ENCODE measurements at places on chromosomes 2 and 18.

DNA sequence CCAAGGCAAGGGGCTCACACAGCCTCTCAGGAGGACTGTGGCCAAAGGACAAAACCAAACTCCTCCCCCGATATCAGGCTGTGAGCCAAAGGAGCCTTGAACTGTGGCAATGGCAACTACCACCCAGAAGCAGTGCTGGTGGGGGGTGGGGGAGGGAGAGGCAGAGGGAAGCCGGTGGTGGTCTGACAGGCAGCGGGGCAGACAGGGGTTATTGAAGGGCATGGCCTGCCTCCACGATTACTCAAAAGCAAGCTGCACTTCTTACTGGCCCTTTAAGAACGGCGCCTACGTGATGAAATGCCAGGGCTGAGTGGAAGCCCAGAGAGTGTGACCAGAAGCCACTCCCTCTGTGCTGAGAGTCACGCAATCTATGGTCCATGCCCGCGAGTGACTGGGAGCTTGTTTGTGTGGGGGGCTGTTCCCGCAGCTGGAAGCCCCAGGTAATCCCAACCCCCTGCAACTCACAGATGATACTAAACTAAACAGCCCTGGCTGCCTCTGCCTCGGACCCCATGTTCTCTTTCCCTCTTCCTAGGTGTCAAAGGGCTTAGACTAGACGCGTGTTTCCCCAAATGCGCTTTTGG is 128.2 kb upstream of the CXCR4 start:
- DNase-seq: no peak

GRCh38 chr2:210503725-210504191 is 27.2 kb upstream of the LANCL1 start:
- DNase-seq: no peak

DNA sequence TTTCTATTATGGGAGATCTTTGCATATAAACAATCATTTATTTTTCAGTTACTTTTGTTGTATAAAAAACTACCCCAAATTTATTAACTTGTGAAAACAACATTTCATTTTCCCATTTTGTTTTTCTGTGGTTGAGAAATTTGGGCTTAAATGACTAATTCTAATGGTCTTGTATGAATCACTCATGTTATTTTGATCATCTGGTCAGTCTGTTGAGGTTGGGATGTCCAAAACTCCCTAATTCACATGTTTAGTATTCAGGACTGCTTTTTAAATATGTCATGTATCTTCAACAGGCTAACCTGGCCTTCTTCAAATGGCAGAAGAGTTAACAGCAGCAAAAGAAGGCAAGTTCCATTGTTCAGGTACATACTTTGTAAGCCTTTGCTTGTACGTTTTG is 788.1 kb downstream of the TRIB2 start:
- DNase-seq: no peak

GRCh38 chr2:153222231-153223165 is 256.1 kb downstream of the RPRM start:
- no peak for DNase-seq

DNA sequence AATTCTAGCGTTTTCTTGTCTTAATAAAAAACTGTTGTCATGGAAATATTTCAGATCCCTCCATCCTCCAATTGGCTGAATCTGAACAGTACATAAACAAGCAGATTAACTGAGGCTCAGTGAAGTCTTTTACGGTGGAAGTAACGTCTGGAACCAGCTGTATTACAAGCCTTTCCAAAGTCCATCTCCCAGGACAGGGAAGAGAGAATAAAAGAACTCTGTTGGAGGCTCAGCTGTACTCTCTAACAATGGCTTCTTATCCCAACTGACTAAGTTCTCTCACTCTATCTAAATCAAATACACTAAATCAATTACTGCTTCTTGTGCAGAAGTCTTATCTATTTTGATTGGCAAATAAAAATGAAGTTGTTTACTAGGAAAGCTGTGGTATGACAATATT is 19.9 kb upstream of the NEDD4L start:
- DNase-seq: no peak

DNA sequence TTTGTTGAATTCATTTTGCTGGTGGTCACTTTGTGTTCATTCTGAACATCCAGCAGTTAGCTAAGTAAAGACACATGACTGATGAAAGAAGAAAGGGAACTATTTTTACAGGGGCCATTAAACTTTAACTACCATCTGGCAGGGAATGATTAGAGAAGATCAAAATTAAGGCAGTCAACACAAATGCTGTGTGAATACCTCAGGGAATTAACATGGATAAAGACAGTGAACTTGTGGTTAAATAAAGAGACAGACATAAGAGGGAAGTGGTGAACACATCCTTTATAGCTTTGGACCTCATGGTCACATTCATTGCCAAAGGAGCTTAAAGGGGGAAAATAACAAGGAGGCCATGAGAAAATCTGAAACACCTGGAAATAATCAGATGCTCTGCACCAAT is 52.6 kb upstream of the ATP5MC3 start:
- no peak for DNase-seq

DNA sequence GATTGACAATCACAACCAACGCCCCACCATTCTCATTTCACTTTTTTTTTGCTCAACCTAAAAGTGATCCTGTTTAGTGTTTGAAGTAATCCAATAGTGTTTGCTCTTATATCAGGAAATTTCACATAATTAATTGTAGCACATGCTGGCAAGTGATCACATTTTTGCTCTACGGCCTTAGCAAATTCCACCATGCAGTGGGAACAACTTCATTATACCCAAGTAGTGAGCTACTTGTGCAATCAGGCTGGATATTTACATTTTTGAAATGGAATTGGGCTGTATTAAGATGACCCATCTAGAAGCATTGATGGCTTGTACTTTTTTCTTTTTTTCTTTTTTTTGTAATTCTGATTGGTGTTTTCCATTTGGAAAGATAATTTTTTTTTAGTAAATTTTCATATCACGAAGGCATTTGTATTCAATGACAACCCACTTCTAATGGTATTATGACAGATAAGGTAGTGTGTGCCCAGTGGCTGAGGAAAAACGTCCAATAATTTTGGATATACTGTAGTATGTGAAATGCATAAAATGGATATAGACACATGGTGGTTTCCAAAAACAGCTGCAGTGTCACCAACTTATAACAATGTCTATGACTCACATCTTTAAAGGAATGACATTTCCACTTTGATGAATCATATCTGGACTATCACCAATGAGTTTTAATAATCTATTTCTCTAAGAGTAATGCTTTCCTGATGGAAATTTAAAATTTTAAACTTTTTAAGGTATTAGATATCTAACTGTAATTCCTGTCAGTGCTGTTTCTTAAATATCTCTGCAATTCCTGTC is 130.6 kb downstream of the COL6A3 start:
- DNase-seq: no peak

DNA sequence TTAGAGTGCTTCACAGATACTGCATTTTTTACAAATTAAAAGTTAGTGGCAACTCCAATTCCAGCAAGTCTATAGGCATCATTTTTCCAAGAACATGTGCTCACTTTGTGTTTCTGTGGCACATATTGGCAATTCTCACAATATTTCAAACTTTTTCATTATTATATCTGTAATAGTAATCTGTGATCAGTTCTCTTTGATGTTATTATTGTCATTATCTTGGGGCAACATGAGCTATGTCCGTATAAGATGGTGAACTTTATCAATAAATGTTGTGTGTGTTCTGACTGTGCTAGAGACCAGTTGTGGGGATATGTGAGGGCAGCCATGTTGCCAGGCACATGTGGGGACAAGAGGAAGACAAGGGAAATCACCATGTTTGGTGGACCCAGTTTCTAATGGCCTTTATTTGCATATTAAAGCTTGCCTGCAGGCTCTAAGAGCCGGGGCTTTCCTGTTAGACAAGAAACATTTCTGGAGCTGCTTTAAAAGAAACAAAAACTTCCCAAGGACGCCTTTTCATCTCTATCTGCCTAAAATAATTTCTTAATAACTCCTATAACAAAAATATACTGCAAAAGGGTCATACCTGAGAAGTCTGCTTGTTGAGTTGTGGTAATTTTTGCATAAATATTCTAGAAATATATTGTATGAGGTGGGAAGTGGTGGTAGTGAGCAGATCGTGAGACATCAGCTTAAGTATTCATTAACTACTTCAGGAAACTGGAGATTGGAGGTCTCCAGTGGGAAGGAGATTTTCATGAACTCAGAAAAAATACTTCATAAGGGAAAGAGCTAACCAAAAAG is 37.2 kb downstream of the KYNU start:
- no peak for DNase-seq

GRCh38 chr2:235543128-235543750 is 49.4 kb downstream of the AGAP1 start:
- no peak for DNase-seq

DNA sequence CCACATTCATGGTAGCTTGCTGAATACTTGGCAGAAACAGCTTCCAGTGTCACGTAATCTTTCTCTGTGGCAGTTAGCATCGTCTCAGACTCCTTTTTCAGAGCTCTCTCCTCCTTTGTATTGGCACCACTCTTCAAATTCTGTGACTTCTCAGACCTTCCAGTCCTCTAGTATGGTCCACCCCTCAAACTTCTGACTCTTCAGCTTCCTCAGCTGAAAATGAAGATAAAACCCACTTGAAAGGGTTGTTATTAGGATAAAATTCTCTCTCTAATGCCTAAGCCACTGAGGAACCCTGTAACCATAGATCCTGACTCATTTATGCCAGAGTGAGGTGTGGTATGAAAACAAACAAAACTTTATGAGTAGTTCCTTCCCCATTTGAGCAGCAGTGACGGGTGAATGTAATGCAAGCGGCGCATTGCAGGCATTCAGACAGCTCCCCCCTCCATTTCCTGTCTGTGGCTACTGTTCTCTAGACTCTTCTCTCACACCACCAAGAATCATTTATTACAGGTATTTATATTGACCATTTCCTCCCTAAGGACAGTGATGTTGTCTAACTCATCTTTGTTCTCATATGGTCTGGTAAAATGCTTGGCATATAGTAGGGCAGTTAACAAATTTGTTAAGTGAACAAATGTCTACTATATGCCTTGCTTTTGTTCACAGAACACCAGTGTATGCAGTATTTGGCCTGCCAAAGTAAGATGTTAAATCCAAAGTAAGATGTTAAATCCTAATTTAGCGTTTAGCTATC is 35.3 kb downstream of the GALNT1 start:
- no peak for DNase-seq

GRCh38 chr2:47601568-47601967 is 181.4 kb upstream of the MSH6 start:
- DNase-seq: no peak

DNA sequence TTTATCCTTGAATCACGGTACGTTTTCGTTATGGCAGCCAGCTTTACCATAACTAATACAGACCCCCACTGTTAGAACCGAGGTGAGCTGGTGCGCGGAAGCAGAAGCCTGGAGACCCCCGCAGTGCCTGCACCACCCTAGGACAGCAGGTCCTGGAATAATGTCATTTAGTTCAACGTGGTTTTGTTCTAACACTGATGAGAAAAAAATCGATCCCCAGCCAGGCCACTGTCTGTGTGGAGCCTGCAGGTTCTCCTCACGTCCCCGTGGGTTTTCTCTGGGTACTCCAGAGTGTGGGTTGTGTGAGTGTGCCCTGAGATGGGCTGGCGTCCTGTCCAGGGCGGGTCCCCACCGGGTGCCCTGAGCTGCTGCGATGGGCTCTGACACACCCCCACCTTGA is 69.9 kb upstream of the ST3GAL5 start:
- DNase-seq: no peak

GRCh38 chr2:11582862-11583752 is 49.3 kb downstream of the GREB1 start:
- DNase-seq: peak; percentile 48

DNA sequence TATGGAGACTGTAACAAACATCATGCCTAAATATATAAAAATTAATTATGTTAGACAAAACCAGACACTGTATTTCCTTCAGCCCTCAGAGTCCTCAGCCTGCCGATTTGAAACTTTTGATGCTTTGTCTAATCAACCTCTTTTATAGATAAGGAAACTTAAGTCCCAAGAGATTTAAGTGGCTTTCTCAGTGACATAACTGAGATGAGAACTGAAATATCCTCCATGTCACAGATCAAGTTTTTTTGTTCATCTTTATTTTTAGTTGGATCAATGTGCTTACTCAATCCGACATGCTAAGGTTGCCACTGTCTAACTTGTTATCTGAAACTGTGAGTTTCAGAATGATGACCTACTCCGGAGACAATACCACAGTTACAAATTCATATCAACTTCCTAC is 72.3 kb downstream of the BARD1 start:
- DNase-seq: no peak

- no peak for DNase-seq
Measured at GRCh38 chr18:48140731-48141130, 210.3 kb upstream of the SMAD2 start.

All from T-helper 2 cell (primary cell).